ENCODE measurements at places on chromosomes 11 and 22.

DNA sequence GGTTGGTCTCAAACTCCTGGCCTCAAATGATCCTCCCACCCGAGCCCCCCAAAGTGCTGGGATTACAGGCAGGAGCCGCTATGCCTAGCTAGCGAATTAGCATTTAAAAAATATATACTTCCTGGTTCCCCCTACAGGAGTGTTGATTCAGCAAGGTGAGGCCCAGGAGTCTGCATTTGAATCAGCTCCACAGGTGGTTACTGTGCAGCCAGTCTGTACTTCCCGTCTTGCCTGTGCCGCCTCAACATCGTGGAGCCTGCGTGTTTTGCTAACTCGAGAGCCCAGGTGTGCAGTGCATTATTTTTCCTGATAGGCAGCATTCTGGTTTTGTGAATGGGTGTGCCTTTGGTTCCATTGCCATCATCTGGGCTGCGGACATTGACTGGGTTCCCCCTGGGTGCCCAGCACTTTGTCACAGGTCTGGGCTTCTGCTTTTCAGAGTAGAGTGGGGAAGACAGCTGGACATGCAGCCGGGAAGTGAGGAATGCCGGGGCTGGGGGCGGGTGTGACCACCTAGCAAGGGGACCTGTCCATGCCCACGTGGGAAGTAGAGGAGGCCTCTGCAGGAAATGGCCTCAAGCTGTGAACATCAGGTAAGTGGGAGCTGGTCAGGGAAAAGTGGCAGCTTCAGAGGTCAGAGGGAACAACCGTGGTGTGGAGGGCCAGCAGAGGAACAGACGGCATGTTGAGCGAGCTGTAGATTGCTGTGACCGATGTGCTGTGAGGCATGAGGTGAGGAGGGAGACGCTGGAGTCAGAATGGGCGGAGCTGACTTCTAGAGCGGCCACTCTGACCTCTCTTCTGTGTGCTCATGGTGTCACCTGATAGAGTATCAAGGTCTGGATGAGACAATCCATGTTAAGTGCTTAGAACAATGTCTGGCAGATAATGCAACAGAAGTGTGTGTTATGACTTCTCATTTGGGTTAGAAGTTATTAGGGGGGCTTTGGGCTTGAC is 42.2 kb downstream of the PPFIA1 start:
- no peak for DNase-seq

DNA sequence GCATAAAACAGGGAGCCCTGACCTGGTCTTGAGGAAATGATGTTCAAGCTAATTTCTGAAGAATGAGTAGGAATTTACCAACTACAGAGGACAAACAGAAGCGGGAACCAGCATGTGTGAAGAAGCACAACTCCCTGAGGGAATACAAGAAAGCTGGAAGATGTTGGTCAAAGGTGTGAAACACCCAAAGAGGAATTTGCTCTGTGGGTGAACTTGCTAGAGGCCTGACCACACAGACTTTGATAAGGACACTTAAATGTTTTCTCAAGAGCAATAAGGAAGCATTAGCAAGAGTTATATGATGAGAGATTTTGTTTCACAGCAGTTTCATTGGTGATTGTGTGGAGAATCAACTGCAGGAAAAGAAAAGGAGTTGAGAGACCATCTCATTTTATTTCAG is 17.6 kb downstream of the SLC5A12 start:
- DNase-seq: no peak

- DNase-seq: no peak
Measured at GRCh38 chr11:1943576-1943975, 3.6 kb upstream of the MRPL23 start.

DNA sequence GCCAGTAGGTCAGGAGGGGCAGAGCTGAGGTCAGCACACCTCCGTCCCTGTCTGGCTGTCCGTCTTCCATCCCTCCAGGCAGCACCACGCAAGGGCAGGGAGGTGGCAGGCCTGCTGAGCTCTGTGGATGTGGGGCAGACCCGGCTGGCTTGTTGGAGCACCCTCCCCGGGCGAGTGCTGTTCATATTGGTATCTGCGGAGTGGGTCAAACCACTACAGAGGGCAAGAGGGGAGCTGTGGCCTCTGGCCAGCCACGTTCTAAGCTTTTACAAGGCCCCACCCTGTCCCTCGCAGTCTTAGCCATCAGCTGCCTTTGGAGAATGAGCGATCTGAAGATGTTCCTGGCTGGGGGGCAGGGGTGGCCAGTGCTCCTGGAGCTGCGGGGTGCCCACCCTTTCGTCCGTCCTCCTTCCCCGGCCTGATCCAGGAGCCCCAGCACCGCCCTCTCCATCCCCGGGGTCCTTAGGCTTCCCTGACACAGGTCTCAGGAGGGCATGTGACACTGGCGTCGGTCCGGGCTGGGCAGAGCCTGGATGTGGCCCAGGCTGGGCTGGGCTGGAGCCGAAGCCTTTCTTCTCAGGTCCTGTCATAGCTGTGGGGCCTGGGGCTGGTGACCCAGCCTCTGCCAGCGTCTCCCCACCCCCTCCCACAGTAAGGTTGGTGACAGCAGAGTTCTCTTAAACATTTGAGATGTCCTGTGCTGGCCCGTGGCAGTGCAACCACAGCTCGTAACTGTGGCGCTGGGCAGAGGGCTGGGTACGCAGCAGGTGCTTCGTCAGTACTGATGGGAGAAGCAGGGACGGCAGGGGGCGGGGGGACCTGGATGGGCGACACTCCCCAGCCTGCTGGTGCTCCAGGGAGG is 31.7 kb upstream of the GRAMD4 start:
- no peak for DNase-seq

- DNase-seq: no peak
Measured at GRCh38 chr11:6258141-6258540, 1.5 kb upstream of the CCKBR start.

DNA sequence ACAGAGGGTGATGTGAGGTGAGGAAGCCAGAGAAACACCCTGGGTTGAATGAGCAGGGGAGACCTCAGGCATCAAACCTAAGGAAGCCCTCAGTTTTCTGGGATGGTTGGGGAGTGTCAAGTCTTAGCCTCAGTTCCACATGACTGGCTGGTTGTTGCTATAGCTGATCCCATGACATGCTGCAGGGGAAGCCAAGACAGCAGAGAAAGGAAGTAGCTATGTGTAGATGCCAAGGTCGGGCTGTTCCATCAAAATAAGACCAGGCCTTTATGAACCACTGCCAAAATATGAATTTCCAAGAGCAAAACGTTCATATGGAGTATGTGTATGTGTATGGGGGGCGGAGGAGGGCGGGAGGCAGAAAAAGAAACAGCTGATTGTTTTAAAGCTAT is 11.6 kb downstream of the CD59 start:
- DNase-seq: no peak
